Lower leg skin (tissue), 4 donors: ENCODE measurements at places on chromosomes 13 and 19. TPM values are rescaled to one million over a fixed set of nuclear protein-coding genes. Genes with fewer than 3 reads are reported as not detected.

Gene MISP3
- total RNA-seq, result 26.2 TPM

- DNase-seq, result no peak
These were observed 456.2 kb downstream of the PCDH20 start for GRCh38 chr13:60959427-60959826.

Gene ZNF600
- total RNA-seq, result 8.9 TPM

DNA sequence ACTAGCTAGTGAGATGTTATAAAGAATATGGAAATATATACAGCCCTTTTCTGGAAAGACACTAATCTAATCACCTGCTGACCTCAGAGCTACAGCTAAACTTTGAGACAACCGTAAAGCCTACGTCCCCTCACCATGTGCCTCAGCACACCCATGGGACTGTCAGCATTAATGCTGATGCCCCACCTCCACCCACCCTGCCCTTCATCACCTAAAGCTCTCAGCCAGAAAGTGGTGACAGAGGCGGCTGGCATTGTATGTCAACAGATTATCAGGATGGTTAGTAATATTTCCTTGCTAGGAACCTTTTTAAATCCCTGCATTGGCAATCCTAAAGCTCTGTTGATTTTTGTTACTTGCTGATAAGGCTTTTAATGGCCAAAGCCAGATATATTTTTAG is 1177.9 kb downstream of the DIAPH3 start:
- DNase-seq, result no peak

Gene MCOLN1
- total RNA-seq, result 20.0 TPM

Gene PDX1
- not detected for total RNA-seq

Gene ZNF540
- total RNA-seq, result 1.0 TPM

DNA sequence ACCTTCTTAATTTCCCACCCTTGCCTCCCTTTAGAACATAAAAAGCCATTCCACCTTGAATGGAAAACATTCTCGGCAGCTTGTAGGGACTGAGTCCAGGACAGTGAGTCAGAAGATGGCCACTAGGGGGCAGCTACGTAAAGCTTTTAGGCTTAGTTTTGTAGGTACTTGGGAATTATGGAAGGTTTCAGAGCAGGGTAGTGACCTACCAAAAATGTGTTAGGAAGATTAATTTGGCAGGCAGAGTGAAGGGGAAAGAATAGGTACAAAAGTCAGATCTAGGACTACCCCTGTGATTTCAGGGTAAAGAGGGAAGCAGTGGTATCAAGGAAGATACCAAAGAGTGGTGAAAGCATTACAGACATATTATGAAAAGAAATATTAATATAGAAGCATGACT is 198.4 kb downstream of the NDFIP2 start:
- DNase-seq, result peak; percentile 75

GRCh38 chr13:101569807-101570206 is 117.3 kb downstream of the ITGBL1 start:
- DNase-seq, result no peak

DNA sequence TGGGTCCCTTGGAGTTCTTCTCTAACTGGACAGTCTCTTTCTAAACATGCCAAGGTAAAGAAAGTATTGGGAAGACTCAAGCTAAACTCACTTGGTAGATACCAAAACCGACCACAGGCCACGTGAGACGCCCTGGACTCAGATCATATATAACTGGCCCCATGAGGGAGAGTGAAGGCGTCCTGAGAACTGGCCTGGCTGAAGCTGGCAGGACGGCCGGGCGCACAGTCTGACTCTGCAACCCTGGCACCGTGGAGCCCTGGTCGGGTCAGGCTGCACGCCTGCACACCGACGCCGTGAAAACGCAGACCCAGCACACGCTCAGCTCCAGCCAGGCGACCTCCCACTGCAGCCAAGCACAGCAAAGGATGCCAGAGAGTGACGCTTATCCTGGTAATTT is 122.5 kb upstream of the SPACA7 start:
- DNase-seq, result peak; percentile 63

Gene DZIP1
- total RNA-seq, result 2.7 TPM

DNA sequence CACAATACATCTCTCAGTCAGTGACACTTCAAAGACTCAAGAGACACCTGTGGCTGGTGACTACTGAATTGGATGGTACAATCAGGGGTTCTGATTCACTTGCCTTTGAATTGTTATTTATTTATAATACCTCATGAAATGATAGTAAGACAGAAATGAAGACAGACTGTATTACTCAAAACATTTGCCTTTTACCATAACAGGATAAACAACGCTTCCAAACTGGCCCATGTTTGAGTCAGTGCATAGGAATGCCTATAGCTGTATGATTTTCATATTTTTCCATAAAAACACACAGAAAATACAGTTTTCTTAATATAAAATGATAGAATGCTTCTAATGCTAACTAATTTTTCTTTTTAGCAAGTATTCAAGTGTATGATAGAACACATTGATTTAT is 59.5 kb upstream of the FGF14 start:
- no peak for DNase-seq

GRCh38 chr19:35585848-35586247 is at the start of gene PMIS2:
Gene PMIS2 (plus strand): TSS chr19:35586173. CDS start chr19:35586260, 87 bp downstream.
- no peak for DNase-seq

GRCh38 chr19:10289167-10289835 is 451 bp upstream of the ICAM5 start:
- DNase-seq, result no peak

- DNase-seq, result no peak
These were observed 177.0 kb downstream of the DCLK1 start for GRCh38 chr13:35954207-35954560.

GRCh38 chr19:56725829-56726424 is 54.4 kb upstream of the ZNF835 start:
- no peak for DNase-seq

Gene SLC1A5
- total RNA-seq, result 59.3 TPM

Gene RNF113B
- not detected for total RNA-seq

Gene SPTBN4
- total RNA-seq, result 0.25 TPM

Gene EID2B
- 0.56 TPM for total RNA-seq

- peak; percentile 68 for DNase-seq
These were observed 42.6 kb upstream of the AMER2 start for GRCh38 chr13:25214491-25215252.

Gene ZNF224
- 27.1 TPM for total RNA-seq
